ENCODE measurements at places on chromosomes 7 and 10. TPM values are rescaled to one million over a fixed set of nuclear protein-coding genes. Genes with fewer than 3 reads are reported as not detected.

ZNF32 gene
- 38.6 TPM for total RNA-seq

OR2A42 gene
- total RNA-seq = not detected

RAMP3 gene
- 25.1 TPM for total RNA-seq

CPED1 gene
- 14.7 TPM for total RNA-seq

ASAH2 gene
- 0.40 TPM for total RNA-seq

PHYHIPL gene
- total RNA-seq = 0.27 TPM

OPN4 gene
- total RNA-seq = not detected

FAM25G gene
- total RNA-seq = not detected

C10orf90 gene
- total RNA-seq = not detected

LRRC61 gene
- 20.2 TPM for total RNA-seq

NKX1-2 gene
- not detected for total RNA-seq

CPN1 gene
- total RNA-seq = not detected

LFNG gene
- 17.9 TPM for total RNA-seq

NPY4R2 gene
- total RNA-seq = 9.8 TPM

COL17A1 gene
- 181 TPM for total RNA-seq

HSPA12A gene
- 52.3 TPM for total RNA-seq

CHN2 gene
- 5.6 TPM for total RNA-seq

PPIA gene
- total RNA-seq = 631 TPM

FBXL13 gene
- 0.96 TPM for total RNA-seq

ZNF804B gene
- not detected for total RNA-seq

EIF4EBP2 gene
- 115 TPM for total RNA-seq

MBLAC1 gene
- total RNA-seq = not detected
